ENCODE measurements at places on chromosomes 3 and 15. TPM values are rescaled to one million over a fixed set of nuclear protein-coding genes. Genes with fewer than 3 reads are reported as not detected.
A peak's percentile ranks its signal among the peaks of the same experiment; 100 is the strongest.

Gene WNT5A
- total RNA-seq = 30.4 TPM

Gene TNFSF10
- total RNA-seq = not detected

DNA sequence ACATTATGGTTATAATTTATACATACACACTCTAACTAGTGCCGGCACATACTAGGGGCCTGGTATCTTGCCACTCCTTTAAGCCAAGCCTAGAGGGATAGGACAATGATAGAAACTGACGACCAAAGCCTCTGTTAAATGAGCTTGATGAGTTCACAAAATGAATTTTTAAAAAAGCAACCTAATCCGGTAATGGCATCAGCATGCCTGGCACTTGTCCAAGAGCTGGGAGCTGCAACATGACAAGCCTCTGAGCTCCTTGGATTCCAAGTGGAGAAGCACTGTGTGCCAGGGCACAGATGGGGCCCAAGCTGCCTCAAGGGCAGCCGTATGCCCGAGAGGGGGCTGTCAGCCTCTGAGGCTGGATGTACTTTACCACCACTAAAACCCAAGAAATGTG, 9.7 kb downstream of the ETV5 start:
- H3K27ac ChIP-seq = peak overlapping the region; percentile 87
- peak overlapping the region; percentile 50 for H3K4me3 ChIP-seq
- no peaks in the 10 kb centered on the region for H3K27me3 ChIP-seq
- H3K4me1 ChIP-seq = peaks cover 61% of the 10 kb centered on the region
- DNase-seq = peak; percentile 89

DNA sequence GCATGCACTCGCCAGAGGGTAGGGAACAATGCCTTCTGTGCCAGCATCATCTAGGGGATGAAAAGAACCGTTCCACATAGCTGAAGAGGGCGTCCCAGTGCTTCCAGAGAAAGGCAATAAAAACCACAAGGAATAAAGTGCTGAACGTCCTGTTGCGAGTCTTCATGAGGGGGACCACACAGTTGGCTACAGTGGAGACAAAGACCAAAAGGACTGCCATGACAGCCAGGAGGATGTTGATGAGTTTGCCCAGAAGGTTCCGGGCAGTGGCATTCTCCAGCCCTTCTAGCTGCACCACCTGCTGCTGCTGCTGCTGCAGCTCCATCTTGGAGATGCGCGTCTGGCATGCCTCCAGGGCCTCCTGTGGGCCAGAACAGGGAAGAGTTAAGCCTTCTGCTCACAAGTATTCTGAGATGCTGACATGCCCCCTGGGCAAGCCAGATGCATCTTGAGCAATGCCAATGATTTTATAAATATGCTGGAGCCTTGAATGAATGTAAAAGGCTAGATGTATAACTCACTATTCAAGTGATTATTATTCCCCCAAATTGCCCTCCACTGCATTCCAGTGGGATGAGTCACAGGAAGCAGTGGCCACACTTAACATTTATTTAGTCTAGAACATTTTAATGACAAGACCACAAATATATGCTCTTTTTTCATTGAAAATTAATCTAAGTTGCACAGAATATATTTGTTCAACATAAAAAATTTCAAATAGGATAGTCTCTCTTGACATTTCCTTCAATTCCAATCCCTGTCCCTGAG, 45.1 kb upstream of the PLXND1 start:
- no peaks in the 10 kb centered on the region for H3K27me3 ChIP-seq
- H3K4me3 ChIP-seq = peak overlapping the region; percentile 22
- peaks cover 4% of the 10 kb centered on the region for H3K36me3 ChIP-seq
- DNase-seq = peak; percentile 92
- H3K4me1 ChIP-seq = peaks cover 65% of the 10 kb centered on the region

GRCh38 chr3:172236771-172237742, 197.7 kb downstream of the FNDC3B start:
- H3K27ac ChIP-seq = no peak overlapping the region
- H3K36me3 ChIP-seq = peaks cover 30% of the 10 kb centered on the region
- no peak for DNase-seq
- peaks cover 9% of the 10 kb centered on the region for H3K4me1 ChIP-seq
- no peak overlapping the region for H3K4me3 ChIP-seq

DNA sequence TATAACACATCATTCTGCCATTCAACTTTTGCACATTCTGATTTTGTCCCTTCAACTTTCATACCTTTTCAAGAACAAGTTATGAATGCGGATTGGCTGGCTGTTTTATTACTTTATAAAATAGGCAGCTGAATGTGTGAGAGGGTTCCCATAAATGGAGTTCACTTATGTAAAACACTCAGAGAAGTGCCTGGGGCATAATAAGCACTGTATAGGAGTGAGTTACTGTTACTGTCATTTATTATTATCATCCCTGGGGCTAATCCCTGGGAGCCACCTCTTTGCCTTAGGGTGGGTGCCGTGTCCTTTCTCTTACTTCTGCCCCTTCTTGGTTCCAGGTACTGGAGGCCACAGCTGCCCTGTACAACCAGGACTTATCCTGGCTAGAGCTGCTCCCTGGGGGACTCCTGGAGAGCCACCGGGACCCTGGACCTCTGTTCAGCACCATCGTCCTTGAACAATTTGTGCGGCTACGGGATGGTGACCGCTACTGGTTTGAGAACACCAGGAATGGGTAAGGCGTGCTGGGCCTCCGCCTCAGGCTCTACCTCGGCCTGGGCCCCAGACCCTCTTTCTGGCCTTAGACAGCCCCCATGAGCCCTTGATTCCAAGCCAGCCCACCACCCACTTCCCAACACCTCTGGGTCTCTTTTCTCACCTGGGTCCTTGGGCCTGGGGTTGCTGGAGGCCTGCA, 10.9 kb downstream of the DUOX1 start:
- H3K36me3 ChIP-seq = no peaks in the 10 kb centered on the region
- no peak overlapping the region for H3K4me3 ChIP-seq
- DNase-seq = no peak
- no peaks in the 10 kb centered on the region for H3K4me1 ChIP-seq
- no peak overlapping the region for H3K27ac ChIP-seq

DNA sequence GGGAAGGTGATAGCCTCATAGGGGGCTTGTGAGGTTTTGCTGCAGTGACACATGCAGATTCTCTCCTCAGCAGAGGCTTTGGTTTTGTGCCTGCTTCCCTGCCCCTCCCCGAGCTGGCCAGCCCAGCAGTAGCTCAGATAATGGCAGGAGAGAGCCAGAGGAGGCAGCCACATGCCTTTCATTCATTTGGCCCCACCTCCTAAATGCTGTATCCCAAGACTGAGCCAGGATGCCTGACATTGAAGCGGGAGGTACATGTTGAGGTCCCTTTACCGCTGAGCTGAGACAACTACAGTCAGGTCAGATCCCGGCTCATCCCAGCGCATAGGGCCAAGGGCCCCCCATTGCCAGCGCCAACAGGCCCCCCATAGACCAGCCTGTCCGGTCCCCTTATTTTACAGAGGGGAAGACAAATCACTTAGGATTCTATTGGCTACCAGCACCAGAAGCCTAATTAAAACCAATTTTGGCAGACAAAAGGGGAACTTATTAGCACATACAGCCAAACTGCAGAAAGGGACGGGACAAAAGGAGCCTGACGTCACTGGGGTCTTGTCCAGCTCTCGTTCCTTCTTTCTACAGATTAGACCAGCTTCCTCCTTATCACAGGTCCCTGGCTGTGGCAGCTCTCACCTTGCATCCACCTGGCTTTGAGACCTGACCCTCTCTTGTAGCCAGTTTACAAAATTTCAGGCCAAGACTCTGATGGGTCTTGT, 12.1 kb upstream of the POLG start:
- H3K27me3 ChIP-seq = peaks cover 56% of the 10 kb centered on the region
- H3K36me3 ChIP-seq = no peaks in the 10 kb centered on the region
- H3K4me3 ChIP-seq = no peak overlapping the region
- no peaks in the 10 kb centered on the region for H3K4me1 ChIP-seq

- no peak overlapping the region for H3K4me3 ChIP-seq
- H3K4me1 ChIP-seq = peaks cover 50% of the 10 kb centered on the region
- no peak for DNase-seq
Observed at GRCh38 chr15:71329497-71330260, 214.4 kb downstream of the THSD4 start.

- DNase-seq = no peak
- H3K4me3 ChIP-seq = no peak overlapping the region
- no peaks in the 10 kb centered on the region for H3K27me3 ChIP-seq
- peaks cover 59% of the 10 kb centered on the region for H3K4me1 ChIP-seq
- peaks cover 6% of the 10 kb centered on the region for H3K36me3 ChIP-seq
Observed at GRCh38 chr3:23863060-23863459, 53.7 kb downstream of the NKIRAS1 start.

- H3K4me3 ChIP-seq = no peak overlapping the region
- no peaks in the 10 kb centered on the region for H3K4me1 ChIP-seq
- DNase-seq = no peak
- no peaks in the 10 kb centered on the region for H3K27me3 ChIP-seq
- no peaks in the 10 kb centered on the region for H3K36me3 ChIP-seq
Observed at GRCh38 chr3:24604215-24604614, 109.6 kb upstream of the THRB start.

GRCh38 chr15:49301562-49301961, 121.5 kb upstream of the FGF7 start:
- DNase-seq = no peak
- H3K4me1 ChIP-seq = peaks cover 2% of the 10 kb centered on the region
- H3K27me3 ChIP-seq = no peaks in the 10 kb centered on the region

GRCh38 chr3:188059351-188059750, 94.6 kb upstream of the LPP start:
- H3K4me3 ChIP-seq = no peak overlapping the region
- peaks cover 15% of the 10 kb centered on the region for H3K4me1 ChIP-seq
- H3K27ac ChIP-seq = no peak overlapping the region
